ENCODE measurements at places on chromosomes 2 and 18. TPM values are rescaled to one million over a fixed set of nuclear protein-coding genes. Genes with fewer than 3 reads are reported as not detected.

GRCh38 chr2:117850461-117850860 lies 36.0 kb downstream of the DDX18 start:
- H3K27me3 ChIP-seq, result peaks cover 49% of the 10 kb centered on the region
- no peak for DNase-seq
- no peaks in the 10 kb centered on the region for H3K36me3 ChIP-seq
- no peak overlapping the region for H3K27ac ChIP-seq

The TDRD15 gene
- total RNA-seq, result not detected

The FBLN7 gene
- total RNA-seq, result 5.4 TPM

GRCh38 chr2:102251042-102251848 lies 60.1 kb upstream of the IL1RL1 start:
- no peaks in the 10 kb centered on the region for H3K36me3 ChIP-seq
- H3K4me1 ChIP-seq, result peaks cover 2% of the 10 kb centered on the region
- H3K27me3 ChIP-seq, result no peaks in the 10 kb centered on the region
- DNase-seq, result peak; percentile 85
- H3K27ac ChIP-seq, result no peak overlapping the region

DNA sequence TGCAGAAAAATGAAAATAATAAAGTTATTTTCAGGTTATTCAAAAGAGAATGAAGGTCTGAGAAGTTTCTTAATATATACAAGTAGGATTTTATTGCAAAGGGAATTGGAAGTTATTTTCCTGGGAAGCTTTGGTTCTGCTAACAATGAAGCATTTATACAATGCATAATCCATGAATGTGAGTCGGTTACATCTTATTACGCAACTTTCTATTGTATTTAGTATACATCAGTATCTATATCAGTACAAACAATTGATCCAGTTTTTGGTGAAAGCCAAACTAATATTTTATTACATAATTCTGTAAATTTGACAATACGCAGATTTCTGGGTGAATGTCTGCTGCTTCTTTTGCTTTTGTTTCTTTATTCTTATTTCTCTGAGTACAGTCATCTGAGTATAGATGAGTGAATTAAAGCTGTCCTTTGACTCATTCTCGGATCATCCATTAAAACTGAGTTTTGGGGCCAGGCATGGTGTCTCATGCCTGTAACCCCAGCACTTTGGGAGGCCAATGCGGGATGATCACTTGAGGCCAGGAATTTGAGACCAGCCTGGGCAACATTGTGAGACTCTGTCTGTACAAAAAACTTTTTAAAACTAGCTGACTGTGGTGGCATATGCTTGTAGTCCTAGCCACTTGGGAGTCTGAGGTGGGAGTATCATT lies 108.5 kb downstream of the SOCS6 start:
- H3K36me3 ChIP-seq, result no peaks in the 10 kb centered on the region
- H3K27me3 ChIP-seq, result no peaks in the 10 kb centered on the region
- H3K4me3 ChIP-seq, result no peak overlapping the region
- no peak overlapping the region for H3K27ac ChIP-seq

Measured in upper lobe of right lung (tissue), 1 donor.